ENCODE measurements at places on chromosomes 3 and 15.

- DNase-seq: no peak
These were observed 25.8 kb downstream of the NPTN start for GRCh38 chr15:73607405-73607804.

DNA sequence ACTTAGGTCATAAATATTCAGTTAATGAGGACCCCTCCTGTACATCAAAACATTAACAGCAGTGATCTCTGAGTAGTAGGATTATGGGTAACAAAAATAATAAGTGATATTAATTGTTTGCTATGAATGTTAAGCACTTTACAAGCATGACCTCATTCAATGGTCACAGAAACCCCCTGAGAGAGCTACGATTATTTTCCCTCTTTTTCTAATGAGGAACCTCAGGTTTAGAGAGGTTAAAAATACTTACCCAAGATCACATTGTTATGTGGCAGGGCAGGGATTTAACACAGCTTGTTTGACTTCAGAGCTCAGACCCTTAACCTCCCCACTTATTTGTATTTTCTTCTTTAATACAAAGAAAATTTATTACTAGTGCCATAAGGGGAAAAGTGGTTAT is 228.2 kb downstream of the TBL1XR1 start:
- DNase-seq: no peak

DNA sequence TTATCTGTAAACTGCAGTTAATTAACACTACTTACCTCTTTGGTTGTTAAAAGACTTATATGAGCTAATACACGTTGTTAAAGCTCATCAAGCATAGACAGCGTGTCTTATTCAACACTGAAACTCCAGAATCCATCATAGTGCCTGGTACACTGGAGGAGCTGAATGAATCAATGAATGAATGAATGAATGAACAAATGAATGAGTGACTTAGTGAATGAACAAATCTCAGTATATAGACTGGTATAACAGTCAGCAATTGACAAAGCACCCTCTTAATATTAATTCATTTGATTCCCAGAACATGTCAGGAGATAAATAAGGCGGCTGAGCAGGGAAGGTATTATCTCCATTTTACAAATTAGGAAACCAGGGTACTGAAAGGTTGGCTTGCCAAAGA is 7.1 kb downstream of the CASR start:
- no peak for DNase-seq

DNA sequence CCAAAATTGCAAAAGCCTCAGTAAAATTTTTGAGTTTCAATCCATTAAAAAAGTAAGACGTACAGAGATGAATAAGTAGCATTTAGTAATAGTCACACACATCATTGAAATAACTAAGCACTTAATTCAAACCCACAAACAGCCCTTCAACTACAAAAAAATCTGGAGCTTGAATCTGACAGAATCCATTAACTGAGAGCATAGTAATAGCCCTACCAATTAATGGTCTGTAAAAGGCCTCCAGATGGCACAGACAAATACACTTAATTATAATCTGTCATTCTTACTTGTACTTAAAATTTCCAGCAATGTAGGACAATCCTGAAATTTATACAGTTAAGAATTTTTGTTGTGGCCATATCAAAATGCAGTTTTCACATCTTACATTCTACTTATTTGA is 246.9 kb downstream of the VGLL3 start:
- no peak for DNase-seq

DNA sequence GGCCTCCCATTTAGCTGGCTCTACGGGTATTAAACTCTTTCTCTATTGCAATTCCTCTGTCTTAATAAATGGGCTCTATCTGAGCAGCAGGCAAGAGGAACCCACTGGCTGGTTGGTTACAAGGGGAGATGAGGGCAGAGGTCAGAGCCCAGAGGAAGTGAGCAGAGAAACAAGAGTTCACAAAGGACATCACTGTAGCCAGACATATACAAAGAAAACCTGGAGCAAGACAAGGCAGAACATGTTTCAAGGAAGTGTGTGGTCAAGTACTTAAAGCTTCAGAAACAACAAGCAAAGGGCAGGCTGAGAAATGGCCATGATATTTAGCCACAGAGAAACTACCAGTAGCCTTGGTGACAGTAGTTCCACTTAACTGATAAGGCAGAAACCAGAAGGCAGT is 24.3 kb downstream of the SUSD5 start:
- DNase-seq: no peak

- peak; percentile 28 for DNase-seq
These were observed 13.7 kb downstream of the CELF6 start for GRCh38 chr15:72306211-72306785.

GRCh38 chr3:54654776-54655175 is 273.1 kb downstream of the LRTM1 start:
- DNase-seq: no peak

DNA sequence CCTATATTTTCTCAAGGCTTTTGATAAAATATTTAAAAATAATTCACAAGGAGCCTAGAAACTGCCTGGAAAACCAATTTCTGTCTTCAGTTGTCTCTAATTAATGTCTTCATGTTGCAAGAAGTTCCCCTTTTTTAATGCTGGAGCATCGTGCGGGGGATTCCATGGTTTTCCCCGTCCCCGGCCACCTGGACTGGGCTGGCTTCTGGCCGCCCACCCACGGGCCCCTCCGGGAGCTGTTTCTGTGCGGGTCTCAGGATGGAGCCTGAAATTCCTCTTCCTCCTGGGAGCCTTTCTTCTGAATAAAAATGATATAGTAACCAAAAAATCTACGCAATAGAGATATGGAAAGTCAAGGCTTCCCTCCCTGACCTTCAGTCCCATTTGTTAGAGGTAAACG is 8.1 kb upstream of the LRRK1 start:
- no peak for DNase-seq

- DNase-seq: no peak
These were observed 1.7 kb downstream of the CHRD start for GRCh38 chr3:184381261-184382224.

DNA sequence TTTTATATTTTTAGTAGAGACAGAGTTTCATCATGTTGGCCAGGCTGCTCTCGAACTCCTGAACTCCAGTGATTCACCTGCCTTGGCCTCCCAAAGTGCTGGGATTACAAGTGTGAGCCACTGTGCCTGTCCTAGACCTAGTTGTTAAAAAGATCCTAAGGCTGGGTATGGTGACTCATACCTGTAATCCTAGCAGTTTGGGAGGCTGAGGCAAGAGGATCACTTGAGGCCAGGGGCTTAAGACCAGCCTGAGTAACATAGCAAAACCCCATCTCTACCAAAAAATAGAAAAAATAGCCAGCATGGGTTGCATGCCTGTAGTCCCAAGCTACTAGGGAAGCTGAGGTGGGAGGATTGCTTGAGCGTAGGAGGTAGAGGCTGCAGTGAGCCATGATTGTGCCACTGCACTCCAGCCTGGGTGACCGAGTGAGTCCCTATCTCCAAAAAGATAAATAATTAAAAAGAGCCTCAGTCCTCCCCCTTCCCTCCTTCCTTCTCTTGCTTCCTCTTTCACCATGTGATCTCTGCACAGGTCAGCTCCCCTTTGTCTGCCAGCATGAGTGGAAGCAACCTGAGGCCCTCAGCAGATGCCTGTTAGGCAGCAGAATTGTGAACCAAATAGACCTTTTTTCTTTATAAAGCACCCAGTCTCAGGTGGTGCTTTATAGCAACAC is 9.8 kb upstream of the FNDC3B start:
- DNase-seq: no peak
